ENCODE measurements at places on chromosomes 3 and 15.

DNA sequence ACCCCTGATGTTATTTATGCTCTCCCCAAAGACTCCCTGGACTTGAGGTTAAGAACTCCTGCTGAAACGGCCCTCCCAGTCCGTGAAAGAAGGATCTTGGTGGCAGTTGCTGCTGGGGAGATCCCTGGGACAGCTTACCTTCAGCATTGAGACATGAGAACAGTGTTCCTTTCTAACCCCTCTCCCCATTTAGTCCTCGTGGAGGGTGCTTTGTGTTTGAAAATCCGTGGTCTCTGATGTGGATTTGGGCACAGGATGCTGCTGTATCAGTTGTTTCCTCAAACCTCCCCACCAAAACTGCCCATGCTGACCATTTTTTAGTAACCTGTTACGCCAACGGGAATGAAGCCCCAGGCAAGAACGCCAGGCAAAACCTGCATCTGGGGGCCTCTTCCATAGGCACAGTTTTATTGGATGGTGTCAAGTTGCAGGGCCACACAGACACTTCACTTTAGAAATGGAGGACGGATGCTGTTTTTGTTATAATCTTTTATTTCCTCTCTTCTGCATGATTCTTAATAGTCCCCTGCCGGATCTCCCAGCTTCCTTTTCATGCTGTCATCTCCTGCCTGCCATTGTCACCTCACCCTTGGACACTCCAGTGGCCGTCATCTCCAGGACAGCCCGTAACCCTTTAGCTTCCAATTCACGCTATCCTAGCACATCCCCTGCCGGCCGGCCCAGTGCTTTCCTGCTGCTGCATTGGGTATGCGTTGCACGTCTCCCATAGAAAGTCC, 31.7 kb upstream of the CEMIP start:
- no peak for DNase-seq

GRCh38 chr3:169526246-169526645, 137.3 kb downstream of the MECOM start:
- DNase-seq, result no peak

- DNase-seq, result no peak
Measured at GRCh38 chr3:189040656-189041335, 131.0 kb upstream of the TPRG1 start.

- DNase-seq, result no peak
Measured at GRCh38 chr3:167162083-167162482, 218.0 kb downstream of the ZBBX start.

DNA sequence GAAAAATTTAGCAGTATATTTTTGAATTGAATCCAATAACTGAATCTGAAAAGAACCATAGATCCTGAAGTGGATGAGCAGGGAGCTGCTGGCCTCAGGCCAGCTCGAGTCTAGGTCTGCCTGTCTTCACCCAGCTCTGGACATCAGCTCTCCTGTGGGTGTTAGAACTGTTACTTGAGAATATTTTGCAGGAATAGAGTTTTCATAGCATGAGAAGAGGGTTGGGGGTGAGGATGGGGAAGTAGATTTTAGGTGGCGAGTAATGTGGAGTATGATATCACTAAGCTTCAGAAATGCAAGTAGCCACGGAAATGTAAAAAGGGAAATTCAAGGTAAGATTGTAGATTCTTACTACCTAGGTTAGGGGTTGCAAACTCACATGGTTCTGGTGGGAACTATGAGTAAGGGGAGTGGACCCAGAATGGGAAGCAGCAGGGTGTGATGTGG, 6.2 kb downstream of the RAB8B start:
- DNase-seq, result no peak

DNA sequence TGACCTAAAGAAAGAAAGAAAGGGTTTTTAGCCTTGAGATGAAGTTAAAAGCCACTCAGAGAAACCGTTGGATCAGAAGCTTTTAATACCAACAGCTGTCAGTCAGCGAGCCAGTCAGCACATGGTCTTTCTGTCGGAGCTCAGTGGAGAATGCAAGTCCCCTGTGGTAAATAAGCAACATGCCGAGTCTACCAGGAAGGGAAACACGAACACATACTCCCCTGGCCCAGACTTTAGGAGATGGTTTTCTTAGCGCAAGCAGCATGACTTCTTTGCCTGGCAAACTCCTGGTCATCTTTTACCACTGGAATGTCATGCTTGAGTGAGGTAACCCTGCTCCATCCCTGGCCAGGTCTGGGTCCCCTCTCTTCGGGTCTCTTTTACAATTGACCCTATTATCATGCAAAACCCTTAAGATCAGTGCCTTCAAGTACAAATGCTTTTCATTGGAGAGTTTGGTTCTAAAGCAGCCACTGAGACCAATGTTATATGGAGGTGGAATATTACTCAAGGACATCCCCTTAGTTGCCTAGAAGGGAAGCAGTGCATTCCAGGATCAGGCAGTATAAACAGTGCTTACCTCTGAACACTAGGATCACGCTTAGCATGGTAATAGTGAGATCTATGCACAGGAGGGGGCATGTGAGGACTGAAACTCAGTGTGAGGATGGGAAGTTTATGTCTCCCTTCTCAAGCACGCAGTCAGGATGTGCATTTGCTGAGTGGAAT, 28.2 kb downstream of the SLCO3A1 start:
- no peak for DNase-seq

GRCh38 chr3:107525644-107526305, 3.0 kb downstream of the BBX start:
- DNase-seq, result no peak

DNA sequence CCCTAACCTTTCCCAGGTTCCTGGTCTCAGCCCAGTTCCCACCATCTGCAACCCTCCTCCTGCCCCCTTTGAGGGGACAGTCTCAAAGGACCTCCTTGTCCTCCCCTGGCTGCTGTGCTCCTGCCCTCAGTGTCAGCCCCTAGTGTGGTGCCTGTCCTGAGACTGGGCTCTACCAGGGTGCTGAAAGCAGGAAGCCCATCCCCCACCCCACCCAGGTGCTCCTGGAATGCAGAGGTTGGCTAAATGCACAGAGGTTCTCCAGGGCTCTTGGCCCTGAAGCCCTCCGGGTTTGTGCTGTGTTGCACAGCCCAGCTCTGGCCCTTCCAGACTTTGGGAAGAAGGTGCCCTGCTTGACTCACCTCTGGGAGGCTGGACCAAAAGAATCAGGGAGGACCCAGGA, 21.8 kb downstream of the C3orf18 start:
- no peak for DNase-seq

DNA sequence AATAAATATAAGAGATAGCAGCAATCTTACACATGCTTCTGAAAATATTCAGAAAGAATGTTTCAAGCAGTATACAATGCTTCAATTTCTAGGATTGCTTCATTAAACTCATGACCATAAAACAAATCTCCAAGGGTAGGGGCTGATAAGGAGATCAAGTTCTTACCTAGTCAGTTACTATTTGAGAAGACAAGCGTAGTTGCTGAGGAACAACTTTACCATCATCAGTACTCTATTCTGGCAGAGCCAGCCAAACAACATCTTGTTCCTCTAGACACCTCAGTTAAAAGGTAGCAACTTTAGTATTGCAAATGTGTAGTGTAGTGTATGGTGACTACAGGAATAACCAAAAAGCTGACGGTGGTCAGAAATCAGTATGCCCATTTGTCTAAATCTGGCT, 85.4 kb upstream of the CHRM5 start:
- no peak for DNase-seq

GRCh38 chr15:87089551-87089950, 1009.9 kb downstream of the AGBL1 start:
- DNase-seq, result no peak

GRCh38 chr15:52146776-52147175, 34.2 kb upstream of the BCL2L10 start:
- no peak for DNase-seq

GRCh38 chr3:154615471-154615870, 185.5 kb upstream of the GPR149 start:
- no peak for DNase-seq

DNA sequence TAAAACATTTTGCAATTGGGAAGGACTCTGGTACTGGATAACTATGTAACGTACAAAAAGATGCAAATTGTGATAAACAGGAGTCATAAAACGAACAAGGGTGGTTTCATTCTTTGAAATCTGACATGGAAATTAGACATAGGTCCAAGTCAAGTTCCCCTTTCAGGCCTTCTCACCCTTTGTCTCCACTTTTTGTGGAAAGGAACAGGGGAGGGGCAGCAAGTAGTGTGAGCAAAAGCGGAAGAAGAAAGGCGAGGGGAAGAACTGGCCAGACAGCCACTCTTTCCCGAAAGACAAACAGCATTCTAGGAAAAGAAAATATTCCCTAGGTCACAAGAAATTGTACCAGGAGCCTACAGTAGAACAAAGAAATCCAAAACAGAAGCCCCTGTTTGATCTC, 52.6 kb downstream of the MCF2L2 start:
- no peak for DNase-seq

- no peak for DNase-seq
Measured at GRCh38 chr3:86958534-86958933, 32.4 kb downstream of the VGLL3 start.

GRCh38 chr3:99418209-99418635, 220.2 kb upstream of the COL8A1 start:
- no peak for DNase-seq

DNA sequence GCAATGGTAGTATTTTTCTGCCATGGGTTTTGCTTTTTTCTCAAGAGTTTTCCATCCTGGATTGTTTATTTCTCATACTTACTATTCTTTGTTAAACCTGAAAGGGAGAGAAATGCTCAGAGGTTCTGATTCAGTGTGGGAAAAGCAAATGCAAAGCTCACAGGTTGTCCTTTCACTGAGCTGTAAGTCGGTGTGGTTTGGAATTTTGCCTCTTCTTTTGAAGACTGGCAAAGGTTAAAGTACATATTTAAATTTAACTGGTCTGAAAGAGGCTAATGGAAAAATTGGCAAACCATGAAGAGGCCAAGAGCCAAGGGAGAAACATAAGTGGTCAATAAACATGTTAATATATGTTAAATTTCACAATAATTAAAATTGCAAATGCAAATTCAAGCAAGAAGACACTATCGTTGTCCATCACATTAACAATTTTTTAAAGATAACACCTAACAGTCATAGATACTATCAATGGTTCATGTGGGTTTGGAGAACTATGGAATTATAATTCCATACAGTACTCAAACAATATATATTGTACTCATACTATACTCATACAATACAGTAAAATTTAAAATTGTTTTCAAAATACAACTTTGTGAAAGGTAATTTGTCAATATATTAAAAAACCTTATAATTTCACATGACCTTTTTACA, 246.8 kb upstream of the STT3B start:
- DNase-seq, result no peak

DNA sequence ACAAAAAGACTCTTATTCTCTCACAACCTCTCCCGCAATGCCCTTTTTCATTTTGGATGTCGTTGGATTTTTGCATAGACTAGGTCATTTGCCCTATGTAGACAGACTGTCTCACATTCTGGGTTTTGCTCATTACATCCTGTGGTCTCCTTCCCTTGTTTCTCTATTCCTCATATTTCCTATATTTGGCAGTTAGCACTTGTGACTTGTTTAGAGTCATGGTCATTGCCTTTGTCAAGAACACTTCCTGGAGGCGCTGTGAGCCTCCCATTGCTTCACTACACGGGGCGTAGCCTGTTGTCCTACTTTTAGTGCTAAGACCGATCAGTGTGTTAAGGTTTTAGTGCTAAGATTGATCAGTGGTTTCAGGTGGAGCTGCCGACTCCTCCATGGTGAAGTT, 16.1 kb upstream of the TATDN2 start:
- no peak for DNase-seq

GRCh38 chr3:171133337-171133736, 106.8 kb upstream of the SLC2A2 start:
- no peak for DNase-seq

DNA sequence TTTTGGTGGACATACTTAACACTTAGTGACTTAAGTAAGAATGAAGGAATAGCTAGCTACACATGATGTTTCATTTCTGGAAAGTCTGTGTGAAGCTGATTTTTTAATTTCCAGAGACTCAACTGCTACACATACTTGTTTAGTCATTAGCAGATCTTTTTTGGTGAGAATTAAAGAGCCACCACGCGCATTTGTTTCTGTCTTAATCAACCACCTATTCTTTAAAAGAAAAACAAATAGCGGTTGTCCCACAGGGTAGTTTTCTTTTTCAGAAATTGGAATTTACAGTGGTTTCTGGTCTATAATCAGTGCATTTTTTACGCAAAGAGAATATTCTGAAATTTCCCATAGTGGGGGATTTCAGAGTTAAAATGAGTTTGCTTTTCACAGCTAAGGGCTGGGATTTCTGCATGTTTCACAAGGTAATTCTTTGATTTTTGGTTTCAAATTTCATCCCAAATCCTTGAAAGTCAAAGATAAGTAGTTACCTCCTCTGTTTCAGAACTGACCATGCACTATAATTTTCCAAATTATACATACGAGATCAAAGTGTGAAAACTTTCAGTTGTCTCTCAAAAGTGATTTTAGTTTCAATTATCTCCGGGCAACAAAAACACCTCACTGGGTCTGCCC, 631.0 kb upstream of the GRM7 start:
- DNase-seq, result no peak

GRCh38 chr3:59127071-59127470, 77.2 kb upstream of the CFAP20DC start:
- DNase-seq, result no peak

GRCh38 chr15:88803241-88803919, at the start of gene ACAN:
TSS of gene ACAN (plus strand) at chr15:88803436. CDS start at chr15:88836207, 32,771 bp downstream.
- DNase-seq, result no peak

DNA sequence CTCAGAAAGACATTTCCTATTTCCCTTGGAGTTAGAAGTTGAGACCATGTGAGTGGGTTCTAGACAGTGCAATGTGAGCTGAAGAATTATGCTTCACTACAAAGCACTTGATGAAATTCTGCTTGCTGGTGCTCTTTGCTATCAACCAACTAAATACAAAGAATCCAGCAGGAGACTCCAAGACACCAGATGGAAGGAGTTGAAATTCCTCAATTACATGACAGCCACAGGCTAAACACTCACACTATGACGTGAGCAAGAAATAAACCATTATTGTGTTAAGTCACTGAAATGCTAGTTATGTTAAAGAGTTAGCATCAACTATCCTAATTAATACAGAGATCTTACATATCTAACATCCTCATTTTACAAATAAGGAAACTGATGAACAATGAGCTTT, 8.2 kb upstream of the MAP4 start:
- DNase-seq, result no peak

DNA sequence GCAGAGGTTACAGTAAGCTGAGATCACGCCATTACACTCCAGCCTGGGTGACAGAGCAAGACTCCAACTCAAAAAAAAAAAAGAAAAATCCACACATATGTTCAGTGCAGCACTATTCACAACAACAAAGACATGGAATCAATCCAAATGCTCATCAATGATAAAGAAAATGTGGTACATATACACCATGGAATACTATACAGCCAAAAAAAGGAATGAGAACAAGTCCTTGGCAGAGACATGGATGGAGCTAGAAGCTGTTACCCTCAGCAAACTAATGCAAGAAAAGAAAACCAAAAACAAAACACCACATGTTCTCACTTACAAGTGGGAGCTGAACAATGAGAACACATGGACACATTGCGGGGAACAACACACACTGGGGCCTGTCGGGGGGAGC, 25.5 kb downstream of the PYGO1 start:
- no peak for DNase-seq

GRCh38 chr15:43146184-43146583, 12.8 kb downstream of the TMEM62 start:
- no peak for DNase-seq

- no peak for DNase-seq
Measured at GRCh38 chr3:46100812-46101211, 73.5 kb upstream of the XCR1 start.

Data from left renal cortex interstitium (tissue), 4 donors.